Activated T-cell treated with anti-CD3 and anti-CD28 coated beads for 4 hours (primary cell): ENCODE measurements at places on chromosomes 12 and 14.

- DNase-seq = no peak
Observed at GRCh38 chr14:82366803-82367202, 833.1 kb upstream of the SEL1L start.

DNA sequence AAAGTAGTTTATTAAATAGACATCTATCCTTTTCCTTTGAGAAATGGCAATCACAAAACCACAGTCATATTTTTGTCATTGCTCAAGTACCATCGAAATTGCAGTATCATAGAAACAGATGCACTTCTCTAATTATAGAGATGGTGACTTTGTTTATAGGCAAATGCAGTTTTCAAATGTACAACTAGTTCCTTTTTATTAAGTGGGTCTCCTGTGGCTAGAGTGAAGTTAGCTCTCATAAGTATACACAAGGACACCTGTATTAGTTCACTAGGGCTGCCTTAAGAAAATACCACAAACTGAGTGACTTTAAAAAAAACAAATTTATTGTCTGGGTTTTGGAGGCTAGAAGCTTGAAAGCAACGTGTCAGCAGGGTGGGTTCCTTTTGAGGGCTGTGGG, 62.8 kb downstream of the OTOGL start:
- DNase-seq = no peak

- no peak for DNase-seq
Observed at GRCh38 chr14:50772412-50772811, 58.5 kb downstream of the NIN start.

GRCh38 chr14:31881531-31882310, 195.4 kb upstream of the ARHGAP5 start:
- DNase-seq = no peak

- DNase-seq = no peak
Observed at GRCh38 chr12:89559753-89560152, 33.9 kb upstream of the POC1B start.

GRCh38 chr12:54279227-54279631, 693 bp downstream of the CBX5 start:
- DNase-seq = no peak

- no peak for DNase-seq
Observed at GRCh38 chr12:112439769-112440168, 21.0 kb downstream of the PTPN11 start.
